A549 treated with CpdA at 1 μM for 4 hours (cell line): ENCODE measurements at places on chromosomes 2 and 18. TPM values are rescaled to one million over a fixed set of nuclear protein-coding genes. Genes with fewer than 3 reads are reported as not detected.

The GALNT3 gene
- not detected in 5 replicates for total RNA-seq

The EPAS1 gene
- 93.0 to 103 TPM (median 100 TPM) in 5 replicates for total RNA-seq

The TGOLN2 gene
- 85.4 to 109 TPM (median 99.5 TPM) in 5 replicates for total RNA-seq

The RFX8 gene
- not detected in 5 replicates for total RNA-seq

The ABCA12 gene
- total RNA-seq, result 0.10 to 0.21 TPM (median 0.17 TPM) in 5 replicates

The ATP6V1B1 gene
- 1.5 to 2.5 TPM (median 2.4 TPM) in 4 of 5 replicates, not detected in the other for total RNA-seq

The SERPINB11 gene
- total RNA-seq, result 0.11 TPM in 1 of 5 replicates, not detected in the others
